ENCODE measurements at places on chromosomes 7 and 10.

GRCh38 chr7:112371701-112372100 is 78.6 kb upstream of the IFRD1 start:
- no peak for DNase-seq

- no peak for DNase-seq
Measured at GRCh38 chr10:88152728-88153133, 289.3 kb downstream of the PTEN start.

GRCh38 chr7:121800916-121801675 is 71.9 kb upstream of the PTPRZ1 start:
- DNase-seq, result no peak

GRCh38 chr7:90692396-90692795 is 96.3 kb downstream of the CDK14 start:
- no peak for DNase-seq

DNA sequence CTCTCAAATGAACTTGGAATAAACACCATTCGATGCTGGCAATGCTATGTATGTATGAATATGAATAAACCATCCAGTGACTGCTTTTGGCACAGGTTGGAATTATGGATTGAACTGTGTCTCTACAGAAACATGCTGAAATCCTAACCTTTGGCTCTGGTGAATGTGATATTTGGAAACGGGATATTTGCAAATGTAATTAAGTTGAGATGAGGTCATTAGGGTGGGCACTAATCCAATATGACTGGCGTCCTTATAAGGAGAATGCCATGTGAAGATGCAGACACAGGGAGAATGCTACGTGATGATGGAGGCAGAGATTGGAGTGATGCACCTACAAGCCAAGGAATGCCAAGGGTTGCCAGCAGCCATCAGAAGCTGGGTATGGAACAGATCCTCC is 3.4 kb upstream of the ACTR3B start:
- DNase-seq, result no peak

DNA sequence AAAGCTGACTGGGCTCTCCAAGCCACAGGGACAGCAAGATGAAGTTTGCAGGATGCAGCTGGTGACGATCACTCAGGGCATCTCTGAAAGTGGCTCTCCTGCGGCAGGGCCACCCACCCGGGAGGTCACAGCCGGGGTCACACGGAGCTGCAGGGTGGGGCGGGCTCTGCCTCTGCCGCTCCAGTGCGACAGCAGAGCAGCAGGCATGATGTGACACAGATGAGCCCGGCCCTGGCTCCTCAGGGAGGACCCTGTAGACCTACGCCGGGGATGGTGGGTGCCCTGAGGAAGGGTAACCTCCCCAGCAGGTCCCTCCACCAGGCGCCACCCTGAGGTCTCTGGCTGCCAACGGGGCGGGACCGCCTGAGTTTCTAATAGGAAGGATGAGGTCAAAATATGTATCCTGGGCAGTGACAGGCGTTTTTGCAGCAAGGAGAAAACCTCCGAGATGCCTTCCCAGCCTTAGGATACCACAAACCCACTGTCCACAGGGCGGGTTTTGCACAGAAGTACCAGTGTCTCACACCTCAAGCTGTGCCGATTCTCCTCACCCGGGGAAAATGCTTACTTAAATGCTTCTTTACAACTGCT is 114.8 kb upstream of the DIP2C start:
- peak; percentile 80 for DNase-seq

DNA sequence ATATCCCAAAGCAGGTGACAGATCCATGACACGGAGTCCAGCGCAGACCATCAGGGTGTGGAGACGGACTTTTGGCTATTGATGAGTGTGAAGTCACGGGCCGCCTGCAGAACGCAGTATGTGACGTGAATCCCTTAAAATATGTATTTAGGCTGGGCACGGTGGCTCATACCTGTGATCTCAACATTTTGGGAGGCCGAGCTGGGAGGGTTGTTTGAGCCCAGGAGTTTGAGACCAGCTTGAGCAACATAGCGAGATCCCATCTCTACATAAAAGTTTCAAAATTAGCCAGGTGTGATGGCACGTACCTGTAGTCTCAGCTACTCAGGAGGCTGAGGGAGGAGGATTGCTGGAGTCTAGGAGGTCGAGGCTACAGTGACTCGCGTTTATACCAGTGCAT is 1.9 kb upstream of the AMZ1 start:
- DNase-seq, result no peak

Measured in mesenteric fat pad (tissue), 1 donor.